Gastroesophageal sphincter (tissue), 4 donors: ENCODE measurements at places on chromosomes 4 and X. TPM values are rescaled to one million over a fixed set of nuclear protein-coding genes. Genes with fewer than 3 reads are reported as not detected.

Gene PWWP3B
- total RNA-seq: not detected

DNA sequence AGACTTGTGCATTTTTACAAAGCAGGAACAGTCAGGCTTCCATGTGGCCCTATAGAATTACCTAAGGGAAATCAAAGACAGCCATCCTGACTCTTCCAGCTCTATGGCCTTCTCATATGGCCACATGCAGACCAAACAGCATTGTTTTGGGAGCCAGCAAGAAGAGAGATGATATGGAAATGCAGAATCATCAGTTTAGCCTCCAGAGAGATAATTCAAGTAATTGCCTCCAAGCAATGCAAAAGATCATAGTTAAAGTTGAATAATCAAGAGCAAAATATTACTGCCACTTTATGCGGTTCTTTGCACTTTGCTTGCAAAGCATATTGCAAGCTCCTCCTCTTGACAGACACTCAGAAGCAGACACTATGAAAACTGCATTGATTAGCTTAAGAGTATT lies 207.4 kb downstream of the ARHGAP24 start:
- no peak for ATAC-seq

- no peak for ATAC-seq
Measured at GRCh38 chrX:41720125-41720779, 3.7 kb upstream of the GPR82 start.

DNA sequence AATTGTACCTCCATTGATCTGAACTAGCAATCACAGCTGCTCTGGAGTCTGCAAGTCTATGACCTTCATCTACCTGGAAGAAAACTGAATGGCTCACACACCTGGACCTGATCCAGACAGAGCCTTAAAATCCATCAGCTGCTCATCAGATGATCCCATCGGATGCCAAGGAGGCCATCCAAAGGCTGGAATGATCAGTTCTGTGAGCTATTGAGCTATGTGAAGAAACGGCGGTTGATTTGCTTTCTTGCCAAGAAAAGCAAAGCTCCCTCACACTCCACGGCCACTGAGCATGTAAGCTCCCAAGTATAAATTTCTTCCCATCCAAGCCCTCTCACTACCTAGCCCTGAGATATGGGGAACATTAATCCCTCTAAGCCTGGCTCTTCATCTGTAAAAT lies 63.1 kb downstream of the RELL1 start:
- no peak for ATAC-seq

- no peak for ATAC-seq
Measured at GRCh38 chr4:115537387-115537786, 424.0 kb upstream of the NDST4 start.

DNA sequence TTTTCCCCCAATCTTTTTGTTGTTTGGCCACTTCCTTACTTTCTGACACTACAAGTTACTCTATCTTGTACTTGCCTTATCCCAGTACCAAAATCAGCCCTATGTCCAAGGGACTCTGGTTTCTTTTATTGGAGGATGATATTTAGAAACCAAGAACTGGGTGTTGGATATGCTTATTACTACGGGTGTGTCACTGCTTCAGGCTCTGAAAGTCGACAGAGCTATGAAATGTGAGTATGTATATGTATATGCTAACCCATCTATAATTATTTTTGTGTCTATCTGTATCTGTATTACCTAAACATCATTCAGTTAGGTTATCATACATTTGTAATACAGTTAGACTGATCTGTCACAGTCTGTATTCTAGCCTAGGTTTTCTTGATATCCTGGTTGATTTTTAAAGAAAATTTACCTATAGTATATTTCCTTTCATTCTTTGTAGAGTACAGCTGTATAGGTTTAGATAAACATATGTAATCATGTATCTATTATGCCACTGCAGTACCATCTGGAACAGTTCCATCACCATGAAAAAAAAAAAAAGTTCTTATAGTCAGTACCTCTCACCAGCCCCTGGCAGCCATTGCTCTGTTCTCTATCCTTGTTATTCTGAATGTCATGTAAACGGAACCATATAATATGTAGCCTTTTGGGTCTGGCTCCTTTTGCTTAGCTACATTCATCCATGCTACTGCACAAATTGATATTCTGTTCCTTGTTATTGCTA lies 18.1 kb downstream of the SEC24B start:
- no peak for ATAC-seq
